ENCODE measurements at places on chromosomes 5 and 9.

DNA sequence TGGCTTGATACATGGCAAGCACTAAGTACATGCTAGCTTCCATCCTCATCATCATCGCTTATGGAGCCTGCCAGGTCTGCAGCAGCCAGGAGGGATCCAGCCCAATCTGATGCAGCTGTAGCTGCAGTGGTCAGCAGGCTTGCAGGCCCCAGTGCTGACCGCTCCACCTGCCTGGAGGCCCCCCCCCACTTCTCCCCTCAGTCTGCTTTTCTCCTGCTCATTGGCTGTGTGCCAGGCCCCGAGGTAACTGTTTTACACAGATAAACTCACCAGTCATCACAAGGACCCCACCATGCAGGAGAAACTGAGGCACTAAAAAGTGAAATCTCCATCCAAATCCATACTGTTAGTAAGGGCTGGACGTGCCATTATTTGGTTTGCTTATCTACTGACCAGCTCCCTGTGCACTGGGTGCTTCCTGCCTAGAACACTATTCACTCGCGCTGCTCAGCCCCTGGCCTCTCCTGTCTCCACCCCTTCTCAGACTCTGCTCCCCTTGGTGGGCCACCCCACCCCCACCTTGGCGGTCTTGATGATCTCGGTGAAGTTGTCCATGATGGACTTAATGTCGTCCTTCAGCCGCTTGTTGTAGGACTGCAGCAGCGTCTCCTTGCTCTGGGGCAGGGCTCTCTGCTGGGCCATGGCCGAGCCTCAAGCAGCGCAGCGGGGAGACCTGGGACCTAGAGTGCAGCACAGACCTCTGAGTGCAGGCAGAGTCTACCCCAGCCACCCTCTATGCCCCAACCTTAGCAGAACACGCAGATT, 1.7 kb downstream of the MED22 start:
- peak overlapping the region; percentile 91 for H3K27ac ChIP-seq
- peaks cover 36% of the 10 kb centered on the region for H3K4me1 ChIP-seq
- H3K27me3 ChIP-seq: no peaks in the 10 kb centered on the region
- peak overlapping the region; percentile 99 for H3K4me3 ChIP-seq
- peaks cover 65% of the 10 kb centered on the region for H3K36me3 ChIP-seq

- no peaks in the 10 kb centered on the region for H3K4me1 ChIP-seq
- no peak overlapping the region for H3K27ac ChIP-seq
- no peaks in the 10 kb centered on the region for H3K27me3 ChIP-seq
Measured at GRCh38 chr5:125894383-125894782, 528.8 kb upstream of the GRAMD2B start.

- no peaks in the 10 kb centered on the region for H3K36me3 ChIP-seq
- no peak overlapping the region for H3K27ac ChIP-seq
- no peak overlapping the region for H3K4me3 ChIP-seq
- H3K27me3 ChIP-seq: peaks cover 76% of the 10 kb centered on the region
- peaks cover 3% of the 10 kb centered on the region for H3K4me1 ChIP-seq
Measured at GRCh38 chr5:144206141-144206540, 35.5 kb downstream of the KCTD16 start.

DNA sequence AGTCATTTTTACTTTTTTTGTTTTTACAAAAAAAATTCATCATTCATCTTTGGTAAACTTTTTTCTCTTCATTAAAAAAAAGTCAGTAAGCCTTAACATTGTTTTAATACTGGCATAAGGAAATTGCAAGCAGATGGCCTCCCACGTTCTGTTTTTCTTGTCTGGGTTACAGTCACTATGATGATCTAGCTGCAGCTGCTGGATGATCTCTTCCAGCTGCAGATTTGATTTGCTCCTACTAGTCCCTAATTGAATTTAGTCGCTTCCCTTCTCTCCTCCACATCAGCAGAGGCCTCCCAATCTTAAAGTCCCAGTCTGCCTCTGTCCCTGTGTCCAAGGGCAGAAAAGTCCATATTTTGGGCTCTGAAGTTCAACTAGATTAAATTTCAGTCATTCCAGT, 106.8 kb upstream of the PTGER4 start:
- no peak for DNase-seq
- H3K4me1 ChIP-seq: peaks cover 7% of the 10 kb centered on the region
- no peaks in the 10 kb centered on the region for H3K27me3 ChIP-seq

DNA sequence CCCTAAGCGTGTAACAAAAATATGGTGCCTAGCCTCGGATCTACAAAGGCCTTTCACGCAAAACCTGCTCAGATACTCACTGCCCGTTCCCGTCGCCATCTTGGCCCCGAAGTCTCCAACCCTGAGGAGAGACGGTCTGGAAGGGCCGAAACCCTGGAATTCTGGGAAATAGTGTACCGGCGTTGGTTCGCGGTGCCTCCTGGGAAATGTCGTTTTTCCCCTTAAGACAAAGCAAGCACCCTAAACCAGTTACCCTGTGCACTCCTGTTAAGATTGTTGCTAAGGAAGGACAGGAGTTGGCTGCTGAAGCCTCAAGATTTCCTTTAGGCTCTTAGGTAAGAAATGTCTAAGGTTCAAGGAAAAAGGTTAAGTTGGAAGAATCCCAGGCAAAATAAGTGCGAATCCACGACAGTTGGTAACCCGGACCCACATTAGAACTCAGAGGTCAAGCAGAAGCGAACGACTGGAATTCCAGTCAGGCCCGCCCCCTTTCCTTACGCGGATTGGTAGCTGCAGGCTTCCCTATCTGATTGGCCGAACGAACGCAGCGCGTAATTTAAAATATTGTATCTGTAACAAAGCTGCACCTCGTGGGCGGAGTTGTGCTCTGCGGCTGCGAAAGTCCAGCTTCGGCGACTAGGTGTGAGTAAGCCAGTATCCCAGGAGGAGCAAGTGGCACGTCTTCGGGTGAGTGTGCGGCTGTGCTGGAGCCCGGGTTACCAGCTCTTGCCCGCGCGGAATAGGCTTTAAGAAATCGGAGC, at the start of the genes BRD8 and KIF20A:
Gene BRD8 (minus strand): TSS at position 115 of the 761 bp plus-strand sequence. CDS start 16 bp downstream, at position 99.
Gene KIF20A (plus strand): TSS at position 597 of the 761 bp plus-strand sequence. CDS start 569 bp downstream, outside the sequence.
- H3K36me3 ChIP-seq: peaks cover 34% of the 10 kb centered on the region
- H3K4me1 ChIP-seq: peaks cover 7% of the 10 kb centered on the region
- peak; percentile 83 for DNase-seq
- no peaks in the 10 kb centered on the region for H3K27me3 ChIP-seq
- no peak within 1 kb of the TSS for H3K27ac ChIP-seq
- peak within 1 kb of the TSS; percentile 54 for H3K4me3 ChIP-seq

- no peaks in the 10 kb centered on the region for H3K4me1 ChIP-seq
- DNase-seq: no peak
- no peak overlapping the region for H3K4me3 ChIP-seq
Measured at GRCh38 chr9:123312306-123312877, 43.6 kb upstream of the CRB2 start.

- peaks cover under 1% of the 10 kb centered on the region for H3K27me3 ChIP-seq
- H3K36me3 ChIP-seq: no peaks in the 10 kb centered on the region
- H3K27ac ChIP-seq: no peak overlapping the region
- H3K4me1 ChIP-seq: no peaks in the 10 kb centered on the region
- H3K4me3 ChIP-seq: no peak overlapping the region
- DNase-seq: peak; percentile 2
Measured at GRCh38 chr9:100714372-100715099, 136.7 kb downstream of the CAVIN4 start.

DNA sequence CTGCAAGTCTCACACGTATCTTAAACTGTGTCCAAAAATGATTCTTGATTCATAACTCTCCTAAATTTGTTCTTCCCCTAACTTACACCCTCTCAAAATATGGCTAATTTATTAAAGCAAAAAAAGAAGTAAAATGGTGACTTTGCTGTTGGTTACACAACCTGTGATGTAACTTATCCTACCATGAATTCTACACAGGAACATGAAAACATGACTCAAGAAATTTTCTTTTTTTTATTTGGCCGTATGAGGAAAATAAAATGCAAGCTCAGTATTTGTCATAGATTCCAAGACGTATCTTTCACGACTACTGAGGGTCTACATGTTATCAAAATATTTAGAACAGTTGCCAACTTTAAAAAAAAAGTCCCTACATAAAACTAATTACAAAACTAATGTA, 9.2 kb downstream of the LIFR start:
- no peaks in the 10 kb centered on the region for H3K36me3 ChIP-seq
- H3K4me3 ChIP-seq: no peak overlapping the region
- H3K27me3 ChIP-seq: peaks cover 22% of the 10 kb centered on the region
- no peak overlapping the region for H3K27ac ChIP-seq

- DNase-seq: no peak
- no peak overlapping the region for H3K27ac ChIP-seq
- no peak overlapping the region for H3K4me3 ChIP-seq
- peaks cover 8% of the 10 kb centered on the region for H3K4me1 ChIP-seq
- peaks cover 11% of the 10 kb centered on the region for H3K36me3 ChIP-seq
Measured at GRCh38 chr5:172805018-172805683, 28.9 kb upstream of the ERGIC1 start.

- H3K27ac ChIP-seq: peak overlapping the region; percentile 68
- no peak for DNase-seq
- H3K27me3 ChIP-seq: no peaks in the 10 kb centered on the region
- peaks cover 56% of the 10 kb centered on the region for H3K4me1 ChIP-seq
- H3K36me3 ChIP-seq: no peaks in the 10 kb centered on the region
Measured at GRCh38 chr5:142861011-142861410, 90.8 kb downstream of the ARHGAP26 start.

DNA sequence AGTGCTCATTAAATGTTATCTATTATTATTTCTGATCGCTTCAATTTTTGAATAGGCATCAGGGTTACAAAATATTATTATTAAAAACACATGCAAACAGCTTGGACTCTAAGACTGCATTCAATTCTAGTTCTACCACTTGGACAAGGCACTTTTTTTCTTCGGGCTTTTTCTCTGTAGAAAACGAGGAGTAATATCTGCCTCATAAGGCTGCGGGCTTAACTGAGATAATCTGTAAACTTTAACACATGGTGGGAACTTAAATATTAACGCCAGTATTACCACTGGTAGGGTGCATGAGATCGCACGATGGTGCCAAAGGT, 511 bp upstream of the SPDL1 start:
- H3K27me3 ChIP-seq: no peaks in the 10 kb centered on the region
- DNase-seq: no peak
- peak overlapping the region; percentile 98 for H3K4me3 ChIP-seq
- H3K36me3 ChIP-seq: peaks cover 9% of the 10 kb centered on the region

GRCh38 chr9:118651511-118651910, 717.7 kb downstream of the BRINP1 start:
- H3K27me3 ChIP-seq: no peaks in the 10 kb centered on the region
- no peak overlapping the region for H3K4me3 ChIP-seq
- H3K4me1 ChIP-seq: no peaks in the 10 kb centered on the region

DNA sequence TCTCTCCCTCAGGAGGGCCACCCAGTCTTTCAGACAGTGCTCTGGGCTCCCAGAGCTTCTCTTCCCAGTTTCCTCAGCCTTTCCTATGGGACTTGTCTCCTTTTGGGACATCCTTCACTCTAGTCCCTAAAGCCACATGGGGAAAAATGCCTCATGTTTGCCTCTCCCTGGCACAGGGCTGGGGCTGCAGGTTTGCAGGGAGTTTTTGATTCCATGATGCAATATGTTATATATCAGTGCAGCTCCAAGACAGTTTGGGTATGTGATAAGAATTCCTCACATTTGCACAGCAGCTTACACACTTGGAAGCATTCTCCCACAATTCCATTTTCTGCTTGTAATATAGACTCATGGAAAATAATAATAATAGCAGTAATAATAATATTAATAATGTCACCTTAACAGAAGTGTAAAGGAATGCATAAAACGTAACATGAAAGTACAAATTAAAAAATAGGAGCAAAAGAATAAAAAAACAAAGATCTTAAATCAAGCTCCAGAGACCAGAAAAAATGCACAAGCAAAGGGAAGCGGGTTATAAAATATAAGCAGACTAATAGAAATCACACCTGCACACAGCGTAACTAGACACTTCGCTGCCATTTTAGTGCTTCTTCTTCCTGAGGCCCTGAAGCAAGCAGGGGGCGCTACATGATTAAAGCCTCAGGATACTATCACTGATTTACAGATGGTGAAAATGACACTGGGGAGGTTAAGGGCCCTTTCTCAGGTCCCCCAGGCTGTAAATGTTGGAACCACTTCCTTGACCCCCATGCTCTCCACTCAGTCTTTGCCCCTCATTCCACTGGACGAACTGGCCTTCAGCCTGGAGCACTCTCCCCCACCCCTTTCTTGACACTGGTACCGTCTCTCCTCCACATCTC, 70.0 kb upstream of the IL17B start:
- H3K4me3 ChIP-seq: no peak overlapping the region
- DNase-seq: no peak
- H3K27me3 ChIP-seq: peaks cover 5% of the 10 kb centered on the region
- H3K4me1 ChIP-seq: no peaks in the 10 kb centered on the region
- H3K27ac ChIP-seq: no peak overlapping the region

DNA sequence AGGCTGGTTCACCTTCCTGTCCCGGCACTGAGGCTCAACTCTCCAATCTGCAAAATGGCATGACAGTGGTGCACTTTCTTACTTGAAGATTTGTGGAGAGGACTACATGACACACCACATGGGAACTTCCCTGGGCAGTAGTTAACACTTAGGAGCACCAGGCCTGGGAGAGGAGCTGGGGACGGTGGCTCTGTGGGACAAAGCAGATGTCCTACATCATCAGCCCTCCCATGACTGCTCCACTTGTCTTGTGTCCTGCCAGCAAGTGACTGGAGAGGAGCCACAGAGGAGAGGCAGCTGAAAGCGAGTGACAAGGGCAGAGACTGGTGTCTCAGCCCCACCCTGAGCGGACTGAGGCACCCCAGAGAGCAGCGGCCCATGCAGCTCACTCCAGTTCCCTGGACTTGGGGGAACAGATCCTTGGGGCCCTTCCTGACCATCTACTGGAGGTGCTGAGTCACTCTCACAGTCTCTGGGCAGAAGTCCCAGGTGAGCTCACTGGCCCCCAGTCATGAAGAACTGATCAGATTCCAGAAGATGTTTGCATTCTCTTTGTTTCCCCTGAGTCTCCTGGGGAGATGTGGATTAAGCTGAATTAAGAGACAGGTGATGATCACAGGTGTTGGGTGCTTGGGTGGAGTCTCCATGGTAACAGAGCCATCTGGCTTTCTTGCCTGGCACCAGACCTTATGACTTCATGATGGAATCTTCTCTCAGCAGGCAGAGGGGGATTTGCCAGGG, 13.2 kb upstream of the SLC25A48 start:
- DNase-seq: no peak
- H3K27me3 ChIP-seq: no peaks in the 10 kb centered on the region
- H3K27ac ChIP-seq: no peak overlapping the region

DNA sequence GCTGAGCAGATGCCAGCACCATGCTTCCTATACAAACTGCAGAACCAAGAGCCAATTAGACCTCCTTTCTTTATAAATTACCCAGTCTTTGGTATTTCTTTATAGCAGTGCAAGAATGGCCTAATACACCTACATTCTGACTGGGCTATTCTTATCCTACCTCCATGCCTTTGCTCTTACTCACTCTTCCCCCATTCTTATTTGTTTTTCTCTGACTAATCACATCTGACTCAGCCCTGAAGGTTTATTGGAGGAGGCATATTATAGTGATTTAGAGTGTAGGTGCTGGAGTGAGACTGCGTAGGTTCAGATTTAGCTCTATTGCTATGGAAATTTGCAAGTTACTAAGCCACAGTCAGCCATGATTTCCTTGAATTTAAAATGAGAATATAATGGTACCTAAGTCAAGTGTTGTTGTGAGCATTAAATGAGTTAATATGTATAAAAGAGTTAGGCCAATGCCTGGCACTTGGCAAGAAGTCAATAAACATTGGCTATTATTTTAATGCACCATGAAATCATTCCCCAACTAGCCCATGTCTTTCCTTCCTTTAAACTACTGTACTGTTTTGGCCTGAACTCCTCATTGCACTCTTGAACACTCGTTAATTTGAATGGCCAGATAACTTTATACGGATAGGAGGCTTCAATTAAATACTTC, 531.2 kb upstream of the ZNF608 start:
- no peaks in the 10 kb centered on the region for H3K27me3 ChIP-seq
- DNase-seq: no peak
- H3K4me1 ChIP-seq: no peaks in the 10 kb centered on the region

- H3K4me3 ChIP-seq: no peak overlapping the region
- no peaks in the 10 kb centered on the region for H3K27me3 ChIP-seq
- H3K36me3 ChIP-seq: no peaks in the 10 kb centered on the region
Measured at GRCh38 chr9:33498387-33498786, 24.7 kb upstream of the NOL6 start.

Data from effector memory CD8-positive, alpha-beta T cell (primary cell).